AG09319 (cell line): ENCODE measurements at places on chromosomes 1 and 21.
A peak's percentile ranks its signal among the peaks of the same experiment; 100 is the strongest.

DNA sequence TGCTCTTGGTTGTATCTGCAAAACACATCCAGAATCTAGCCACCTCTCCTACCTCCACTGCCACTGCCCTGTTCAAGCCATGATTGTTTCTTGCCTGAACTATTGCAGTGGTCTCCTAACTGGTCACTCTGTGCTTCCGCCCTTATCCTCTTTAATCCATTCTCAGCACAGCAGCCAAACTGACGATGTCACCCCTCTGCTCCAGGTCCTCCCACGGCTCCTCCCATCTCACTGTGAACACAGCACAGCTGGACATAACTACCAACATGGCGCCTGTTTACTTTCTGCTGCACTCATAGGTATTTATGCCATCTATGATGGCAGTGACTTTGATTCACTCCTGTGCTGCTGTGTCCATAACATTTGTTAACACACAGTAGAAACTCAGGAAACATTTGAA is 406.7 kb downstream of the DISC1 start:
- no peak for DNase-seq

DNA sequence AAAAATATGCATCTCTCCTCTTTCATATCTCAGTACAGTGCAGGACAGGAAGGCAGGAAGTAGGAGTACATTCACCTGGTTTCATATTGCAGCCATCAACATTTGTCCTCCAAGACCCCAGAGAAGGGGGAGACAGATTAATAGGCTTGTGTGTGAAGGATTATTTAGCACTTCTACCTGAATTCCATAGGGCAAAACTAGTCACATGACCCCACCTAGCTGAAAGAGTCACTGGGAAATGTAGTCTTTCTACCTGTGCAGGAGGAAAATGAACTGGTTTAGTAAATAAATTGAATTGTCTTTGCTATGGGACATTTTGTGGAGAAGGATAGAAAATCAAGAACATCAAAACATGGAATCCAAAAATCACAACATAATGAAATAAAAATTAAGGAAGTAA is 13.9 kb upstream of the TRIM33 start:
- no peak for DNase-seq

GRCh38 chr1:235006132-235006721 is 122.4 kb downstream of the TOMM20 start:
- DNase-seq, result no peak

DNA sequence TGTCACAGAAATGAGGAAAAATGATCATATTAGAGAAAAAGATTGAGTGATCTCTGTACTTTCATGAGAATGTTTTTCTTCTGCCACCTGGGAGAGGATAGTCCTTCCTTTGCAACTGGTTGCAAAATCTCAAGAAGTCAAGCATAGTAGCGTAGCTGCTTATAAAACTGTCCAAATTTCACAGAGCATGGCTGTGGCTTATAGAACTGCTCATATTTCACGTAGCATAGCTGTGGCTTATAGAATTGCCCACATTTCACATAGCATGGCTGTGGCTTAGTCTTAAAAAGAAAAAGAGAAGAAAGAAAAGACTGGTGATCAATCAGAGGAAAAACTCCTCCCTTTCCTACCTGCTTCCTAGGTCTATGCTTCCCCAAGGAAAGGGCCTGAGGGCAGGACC is 329.5 kb downstream of the SIPA1L2 start:
- no peak for DNase-seq

- no peak for DNase-seq
These were observed 10.7 kb upstream of the FCER1A start for GRCh38 chr1:159291424-159291823.

- no peak for DNase-seq
These were observed 75.4 kb downstream of the DPT start for GRCh38 chr1:168653567-168653966.

DNA sequence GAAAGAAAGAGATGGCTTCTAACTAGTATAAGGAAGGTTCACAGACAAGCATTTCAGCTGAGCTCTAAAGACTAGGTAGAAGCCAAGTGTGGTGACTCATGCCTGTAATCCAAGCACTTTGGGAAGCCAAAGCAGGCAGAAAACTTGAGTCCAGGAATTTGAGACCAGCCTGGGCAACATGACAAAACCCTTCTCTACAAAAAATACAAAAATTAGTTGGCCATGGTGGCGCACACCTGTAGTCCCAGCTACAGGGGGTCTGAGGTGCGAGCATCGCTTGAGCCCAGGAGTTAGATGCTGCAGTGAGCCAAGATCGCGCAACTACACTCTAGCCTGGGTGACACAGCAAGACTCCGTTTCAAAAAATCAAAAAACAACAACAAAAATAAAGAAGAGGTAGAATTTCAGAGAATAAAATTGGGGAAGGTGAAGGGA is 27.8 kb downstream of the FBXO42 start:
- DNase-seq, result peak; percentile 50

- no peak for DNase-seq
These were observed 3.8 kb downstream of the IRF2BP2 start for GRCh38 chr1:234605983-234606783.

- no peak for DNase-seq
These were observed 2.1 kb downstream of the FHAD1 start for GRCh38 chr1:15249081-15249480.

- peak; percentile 59 for DNase-seq
These were observed at the start of gene MOB3C for GRCh38 chr1:46616277-46617107. Gene MOB3C, minus strand, starts transcription at chr1:46616811. Its CDS starts 3,490 bp downstream, at chr1:46613321.

GRCh38 chr21:29656504-29657239 is 283.1 kb downstream of the GRIK1 start:
- DNase-seq, result no peak

DNA sequence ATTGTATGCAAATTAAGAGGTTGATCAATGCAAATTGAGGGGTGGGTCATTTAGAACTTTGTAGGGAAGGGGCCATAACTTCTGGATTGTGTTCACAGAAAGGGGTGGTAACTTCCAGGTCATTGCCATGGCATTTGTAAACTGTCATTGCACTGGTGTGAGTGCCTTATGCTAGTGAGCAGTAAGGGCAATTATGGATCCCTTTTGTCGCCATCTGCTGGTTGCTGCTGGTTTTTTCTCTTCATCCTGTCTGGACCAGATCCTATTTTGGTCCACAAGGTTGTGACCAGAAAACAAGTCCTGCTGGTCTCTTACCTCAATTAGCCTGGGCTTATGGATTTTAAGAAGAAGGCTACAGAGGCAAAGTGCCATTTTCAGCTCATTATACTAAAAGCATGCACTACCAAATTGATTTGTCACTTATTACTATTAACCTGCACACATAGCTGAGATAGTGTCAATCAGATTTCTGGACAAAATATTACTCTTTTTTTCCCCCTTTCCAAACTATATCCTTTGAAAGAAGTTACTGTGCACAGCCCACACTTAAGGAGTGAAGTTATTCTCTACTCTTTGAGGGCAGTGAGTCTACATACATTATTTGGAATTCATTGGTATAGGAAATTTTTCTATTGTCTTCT is 196.2 kb downstream of the ZC3H11B start:
- no peak for DNase-seq

DNA sequence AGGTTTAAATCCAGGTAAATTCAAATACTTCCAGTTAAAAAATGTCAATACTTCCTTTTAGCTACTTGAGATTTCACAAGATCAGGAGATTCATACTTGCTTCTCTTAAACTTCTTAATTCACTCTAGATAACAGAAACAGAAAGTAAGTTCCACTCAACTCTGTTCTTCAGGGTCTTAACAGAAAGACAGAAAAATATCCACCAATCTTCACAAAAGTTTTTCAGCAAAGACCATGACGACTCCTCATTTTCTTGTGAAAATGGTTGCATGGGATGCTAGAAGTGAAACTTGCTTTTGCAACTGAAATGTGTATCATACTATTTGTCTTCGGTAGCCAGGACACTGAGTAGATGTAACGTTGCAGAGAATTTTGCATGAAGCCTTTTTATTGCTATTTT is 12.3 kb upstream of the LRRC8C start:
- no peak for DNase-seq

DNA sequence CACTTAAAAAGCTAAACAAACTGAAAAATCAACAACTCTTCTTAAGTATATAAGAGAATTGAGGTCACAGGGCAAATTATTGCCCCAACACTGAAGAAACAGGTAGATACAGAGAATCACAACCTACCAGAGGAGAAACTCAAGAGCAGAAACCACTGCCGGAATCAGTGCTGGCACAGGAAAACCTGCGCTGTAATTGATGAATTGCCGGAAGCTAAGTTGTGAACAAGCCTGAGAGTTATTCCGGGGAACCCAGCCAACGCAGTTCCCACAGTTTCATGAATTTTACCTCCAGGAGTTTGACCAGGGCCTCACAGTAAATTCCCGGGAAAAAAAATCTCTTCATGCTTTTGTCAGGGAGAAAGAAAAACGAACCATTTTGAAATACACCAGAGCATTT is 657.1 kb upstream of the BRINP3 start:
- no peak for DNase-seq

- no peak for DNase-seq
These were observed 626 bp upstream of the HLCS start for GRCh38 chr21:36966821-36967768.

- peak; percentile 67 for DNase-seq
These were observed 6.2 kb downstream of the RASSF5 start for GRCh38 chr1:206513312-206514111.

DNA sequence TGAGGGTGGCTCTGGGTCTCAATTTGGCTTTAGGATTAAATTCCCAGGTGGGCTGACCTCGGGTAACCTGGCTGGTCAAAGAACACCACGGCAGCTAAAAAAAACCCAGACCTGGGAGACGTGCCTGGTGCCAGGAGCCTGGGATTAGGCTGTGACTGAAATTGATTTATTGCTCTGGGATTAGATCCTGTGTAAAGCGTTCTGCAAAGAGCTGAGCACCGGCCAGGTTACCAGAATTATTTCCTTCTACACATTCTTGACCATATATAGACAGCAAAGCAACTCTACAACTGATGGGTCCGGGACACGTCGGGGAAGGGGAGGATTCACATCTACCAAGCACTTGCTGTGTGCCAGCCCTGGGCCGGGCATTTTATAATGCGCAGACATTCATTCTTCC is 45.2 kb downstream of the TMCO4 start:
- DNase-seq, result no peak

DNA sequence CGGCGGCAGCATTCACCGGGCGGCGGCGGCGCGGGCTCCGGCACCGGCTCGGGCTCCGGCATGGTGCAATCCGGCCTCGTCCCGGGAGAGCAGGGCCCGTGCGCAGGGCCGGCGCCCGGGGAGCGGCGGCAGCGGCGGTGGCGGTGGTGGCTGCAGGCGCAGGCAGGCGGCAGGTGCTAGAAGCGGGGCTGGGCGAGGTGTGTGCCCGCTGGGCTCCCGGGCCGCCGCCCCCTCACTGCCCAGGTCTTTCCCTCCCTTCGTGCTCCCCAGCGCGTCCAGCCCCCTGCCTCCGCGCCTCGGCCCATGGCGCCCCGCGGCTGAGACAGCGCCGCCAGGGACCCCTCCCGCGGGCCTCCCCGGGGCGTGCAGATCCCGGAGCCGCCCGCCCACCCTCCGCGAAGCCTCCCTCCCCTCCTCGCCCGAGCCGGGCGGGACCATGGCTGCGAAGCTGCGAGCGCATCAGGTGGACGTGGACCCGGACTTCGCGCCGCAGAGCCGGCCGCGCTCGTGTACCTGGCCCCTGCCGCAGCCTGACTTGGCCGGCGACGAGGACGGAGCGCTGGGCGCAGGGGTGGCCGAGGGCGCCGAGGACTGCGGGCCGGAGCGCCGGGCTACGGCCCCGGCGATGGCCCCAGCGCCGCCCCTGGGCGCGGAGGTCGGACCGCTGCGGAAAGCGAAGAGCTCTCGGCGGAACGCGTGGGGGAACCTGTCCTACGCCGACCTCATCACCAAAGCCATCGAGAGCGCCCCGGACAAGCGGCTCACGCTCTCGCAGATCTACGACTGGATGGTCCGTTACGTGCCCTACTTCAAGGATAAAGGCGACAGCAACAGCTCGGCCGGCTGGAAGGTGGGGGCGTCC is 492 bp downstream of the FOXO6 start:
- DNase-seq, result no peak

GRCh38 chr1:208892147-208892546 is 648.0 kb upstream of the PLXNA2 start:
- no peak for DNase-seq

DNA sequence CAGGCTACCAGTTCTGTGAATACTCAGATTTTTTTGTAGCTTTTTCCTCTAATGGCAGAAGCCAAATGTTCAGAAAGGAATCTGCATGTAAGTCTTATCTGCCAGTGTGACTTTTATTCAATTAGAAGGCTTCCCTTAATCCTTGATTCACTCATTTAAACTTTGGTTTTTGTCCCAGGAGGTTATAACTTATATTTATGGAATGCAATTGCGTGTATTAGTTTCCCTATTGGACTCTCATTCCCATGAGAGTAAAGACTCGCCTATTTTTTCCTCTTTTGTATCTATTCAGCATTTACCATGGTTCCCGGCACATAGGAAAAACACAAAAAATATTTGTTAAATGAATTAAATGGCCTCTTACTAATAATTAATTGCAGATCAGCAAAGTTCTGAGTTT is 3.5 kb downstream of the NTMT2 start:
- DNase-seq, result no peak

- no peak for DNase-seq
These were observed 42.6 kb downstream of the DNM3 start for GRCh38 chr1:171883849-171884248.

GRCh38 chr1:195472291-195472690 is 1135.9 kb downstream of the KCNT2 start:
- DNase-seq, result no peak

- DNase-seq, result no peak
These were observed 165.0 kb upstream of the EDN2 start for GRCh38 chr1:41649396-41650027.

- no peak for DNase-seq
These were observed 47.8 kb downstream of the WNT9A start for GRCh38 chr1:227899820-227900449.

- DNase-seq, result no peak
These were observed 20.8 kb upstream of the SCYL3 start for GRCh38 chr1:169914531-169914930.

DNA sequence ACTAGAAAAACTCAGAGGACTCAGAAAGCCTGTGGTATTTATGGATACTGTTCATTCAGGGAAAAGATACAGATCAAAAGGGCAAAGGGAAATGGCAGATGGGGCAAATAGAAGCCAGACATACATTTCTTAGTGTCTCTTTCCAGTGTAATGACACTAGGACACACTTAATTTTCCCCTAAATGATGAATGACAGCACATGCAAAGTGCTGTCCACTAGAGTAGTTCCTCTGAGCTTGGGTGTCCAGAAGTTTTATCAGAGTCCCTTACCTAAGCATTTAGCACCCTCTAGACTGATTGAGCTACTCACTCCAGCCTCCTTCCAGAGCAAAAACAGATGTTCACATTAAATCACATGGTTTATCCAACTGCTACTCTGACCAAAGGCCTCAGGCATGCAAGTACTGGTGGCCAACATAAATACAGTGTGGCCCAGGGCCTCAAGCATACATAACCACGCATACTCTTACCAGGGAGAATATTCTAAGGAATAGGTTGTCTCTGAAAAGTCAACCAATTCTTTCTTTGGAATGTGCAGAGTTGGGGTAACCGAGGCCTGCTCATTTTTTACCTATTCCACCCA is 166.9 kb downstream of the NCAM2 start:
- DNase-seq, result peak; percentile 77
